ENCODE measurements at places on chromosomes 2 and 18.

DNA sequence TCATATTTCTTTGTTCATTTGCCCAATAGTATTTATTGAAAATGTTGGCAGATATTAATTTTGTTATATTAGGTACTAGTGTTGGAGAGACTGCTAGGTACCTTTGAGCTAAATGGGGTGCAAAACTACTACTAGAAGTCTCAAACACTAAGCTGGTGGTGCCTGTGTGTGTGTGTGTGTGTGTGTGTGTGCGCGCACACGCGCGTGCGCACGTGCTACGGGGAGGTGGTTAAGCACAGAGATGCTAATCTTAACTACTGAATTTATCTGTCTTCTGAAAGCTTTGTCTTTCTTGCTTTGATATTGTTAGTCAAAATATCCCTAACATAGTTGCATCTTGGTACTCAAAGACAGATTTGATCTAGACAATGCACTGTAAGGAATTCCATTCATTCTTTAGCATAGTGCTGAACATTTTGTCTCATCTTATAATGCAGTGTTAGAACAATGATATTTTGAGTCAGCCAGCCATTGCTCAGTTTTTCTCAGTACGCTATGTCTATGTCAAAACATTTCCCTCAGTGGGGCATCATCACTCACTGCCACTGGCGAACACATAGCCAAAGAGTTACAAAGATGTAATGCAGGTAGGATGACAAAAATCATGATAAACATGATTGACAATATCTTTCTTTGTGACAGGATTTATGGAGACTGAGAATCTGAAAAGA lies 396.0 kb upstream of the RGPD4 start:
- no peak for DNase-seq

GRCh38 chr18:12907258-12907925 lies 23.4 kb upstream of the PTPN2 start:
- peak; percentile 87 for DNase-seq

- DNase-seq: no peak
Measured at GRCh38 chr2:23484275-23484674, 99.3 kb downstream of the KLHL29 start.

GRCh38 chr2:233821709-233822100 lies 32.6 kb downstream of the HJURP start:
- DNase-seq: no peak

DNA sequence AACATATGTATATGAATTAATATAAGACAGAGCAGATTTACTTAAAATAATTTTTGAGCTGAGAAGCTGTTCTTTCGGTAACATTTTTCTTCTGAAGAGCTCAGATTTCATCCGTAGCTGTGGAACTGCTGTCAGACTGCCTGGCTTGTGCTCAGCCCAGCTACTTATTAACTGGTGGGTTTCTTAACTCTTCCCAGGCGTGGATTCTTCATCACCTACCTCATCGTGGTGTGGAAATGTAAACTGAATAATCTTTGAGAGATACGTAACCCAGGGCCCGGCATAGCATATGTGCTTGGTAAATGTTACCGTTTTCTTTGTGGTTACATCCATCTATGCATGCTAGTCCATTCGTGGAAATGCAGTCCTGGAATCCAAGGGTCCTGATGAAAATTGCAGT lies 145.0 kb downstream of the MCFD2 start:
- DNase-seq: peak; percentile 79

DNA sequence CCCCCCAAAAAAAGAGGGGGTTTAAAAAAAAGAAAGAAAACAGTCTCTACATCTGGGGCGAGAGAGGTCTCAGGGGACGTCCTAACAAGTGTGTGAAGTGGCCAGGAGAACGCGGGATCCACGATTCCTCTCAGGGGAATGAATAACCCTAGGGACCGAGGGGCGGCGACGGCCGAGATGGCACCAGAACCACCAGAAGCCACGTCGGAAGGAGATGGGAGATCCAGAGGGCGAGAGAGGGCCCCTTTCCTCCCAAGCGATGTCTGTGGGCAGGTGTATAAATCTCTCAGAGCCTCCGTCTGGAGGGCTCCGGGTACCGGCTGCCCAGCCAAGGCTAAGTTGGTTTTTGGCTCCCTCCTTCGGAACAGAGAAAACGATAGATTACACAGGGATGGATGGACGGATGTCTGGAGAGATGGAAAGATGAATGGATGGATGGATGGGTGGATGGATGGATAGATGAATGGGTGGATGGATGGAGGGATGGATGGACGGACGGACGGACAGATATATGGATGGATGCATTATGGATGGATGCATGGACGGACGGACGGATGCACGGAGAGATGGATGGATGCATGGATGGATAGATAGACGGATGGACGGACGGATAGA lies 1.7 kb downstream of the EPHA4 start:
- DNase-seq: no peak

GRCh38 chr2:38461470-38461869 lies 84.4 kb upstream of the ATL2 start:
- no peak for DNase-seq

GRCh38 chr2:218010984-218011652 lies 8.3 kb upstream of the TNS1 start:
- peak; percentile 40 for DNase-seq

DNA sequence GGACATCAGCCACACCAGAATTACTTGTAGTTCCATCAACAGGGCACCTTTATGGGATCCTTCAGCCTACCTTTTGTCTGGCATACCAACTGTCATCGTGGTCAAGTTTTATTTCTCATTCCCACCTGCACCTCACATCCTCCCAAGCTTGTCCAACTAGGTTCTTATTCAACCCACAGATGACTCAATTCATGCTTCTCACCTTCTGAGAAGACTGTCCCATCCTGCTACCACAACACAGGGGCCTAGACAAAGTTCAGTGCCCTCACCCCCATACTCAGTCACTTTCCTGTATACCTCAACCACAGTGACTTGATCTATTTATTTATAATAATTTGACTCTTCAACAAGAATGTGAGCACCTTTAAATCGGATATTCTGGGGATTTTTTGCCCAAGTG lies 114.4 kb upstream of the ACVR1C start:
- DNase-seq: no peak

DNA sequence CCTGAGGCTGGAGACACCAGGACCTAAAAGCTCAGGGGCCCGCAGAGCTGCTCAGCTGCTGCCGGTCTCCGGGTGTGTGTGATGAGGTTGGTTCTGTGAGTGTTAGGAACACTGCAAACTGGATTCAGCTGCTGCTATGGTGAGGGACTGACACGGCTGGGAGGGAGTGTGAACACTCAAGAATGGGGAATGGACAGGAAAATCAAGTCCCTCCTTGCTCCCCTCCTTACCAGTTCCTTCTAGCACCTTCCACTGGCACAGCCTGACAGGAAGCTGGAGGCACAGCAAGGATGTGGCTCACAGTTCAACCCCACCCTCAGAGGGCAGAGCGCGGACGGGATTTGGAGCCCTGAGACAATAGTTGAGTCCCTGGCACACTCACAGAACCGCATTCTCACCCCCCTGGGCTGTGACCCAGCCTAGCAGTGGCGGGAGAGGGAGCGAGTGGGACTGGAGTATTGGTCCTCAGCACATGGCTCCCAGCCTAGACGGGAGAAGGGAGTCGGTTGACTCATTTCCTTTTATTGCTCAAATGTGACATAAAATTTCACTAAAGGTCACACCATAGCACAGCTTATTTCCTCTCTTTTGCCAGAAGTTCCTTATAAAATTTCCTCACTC lies 42.5 kb downstream of the LRRC30 start:
- peak; percentile 62 for DNase-seq

DNA sequence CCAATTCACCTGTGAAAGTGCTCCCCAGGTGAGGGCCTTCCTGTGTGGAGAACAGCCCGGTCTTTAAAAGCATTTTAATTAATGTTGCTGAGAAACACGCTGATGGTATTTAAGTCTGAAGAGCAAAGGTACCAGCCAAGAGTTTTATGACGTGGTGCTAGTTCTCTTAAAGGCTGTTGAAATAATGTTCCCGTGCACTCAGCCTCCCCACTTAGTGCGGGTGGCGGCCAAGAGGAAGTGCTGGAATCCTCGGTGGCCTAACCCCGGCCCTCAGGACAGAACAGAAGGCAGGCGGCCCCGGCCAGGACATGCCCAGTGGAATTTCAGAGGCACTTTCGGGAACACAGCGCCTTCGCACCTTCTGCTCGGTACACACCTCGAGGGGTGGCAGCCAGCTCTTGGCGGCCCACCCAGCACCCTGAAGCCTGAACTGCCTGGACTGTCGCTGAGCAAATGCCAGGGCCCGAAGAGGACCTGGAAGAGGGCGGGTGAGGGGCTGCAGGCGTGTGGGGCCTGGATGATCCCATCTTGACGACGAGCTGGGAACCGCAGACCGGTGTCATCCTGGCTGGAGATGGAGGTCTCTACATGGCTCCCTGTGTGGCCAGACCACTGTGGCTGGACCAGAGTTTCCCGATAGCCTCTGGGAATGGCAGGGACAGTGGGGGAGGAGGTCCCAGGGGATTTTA lies 142.9 kb downstream of the ASB1 start:
- no peak for DNase-seq

GRCh38 chr2:18991177-18992168 lies 366.9 kb downstream of the OSR1 start:
- DNase-seq: peak; percentile 94

DNA sequence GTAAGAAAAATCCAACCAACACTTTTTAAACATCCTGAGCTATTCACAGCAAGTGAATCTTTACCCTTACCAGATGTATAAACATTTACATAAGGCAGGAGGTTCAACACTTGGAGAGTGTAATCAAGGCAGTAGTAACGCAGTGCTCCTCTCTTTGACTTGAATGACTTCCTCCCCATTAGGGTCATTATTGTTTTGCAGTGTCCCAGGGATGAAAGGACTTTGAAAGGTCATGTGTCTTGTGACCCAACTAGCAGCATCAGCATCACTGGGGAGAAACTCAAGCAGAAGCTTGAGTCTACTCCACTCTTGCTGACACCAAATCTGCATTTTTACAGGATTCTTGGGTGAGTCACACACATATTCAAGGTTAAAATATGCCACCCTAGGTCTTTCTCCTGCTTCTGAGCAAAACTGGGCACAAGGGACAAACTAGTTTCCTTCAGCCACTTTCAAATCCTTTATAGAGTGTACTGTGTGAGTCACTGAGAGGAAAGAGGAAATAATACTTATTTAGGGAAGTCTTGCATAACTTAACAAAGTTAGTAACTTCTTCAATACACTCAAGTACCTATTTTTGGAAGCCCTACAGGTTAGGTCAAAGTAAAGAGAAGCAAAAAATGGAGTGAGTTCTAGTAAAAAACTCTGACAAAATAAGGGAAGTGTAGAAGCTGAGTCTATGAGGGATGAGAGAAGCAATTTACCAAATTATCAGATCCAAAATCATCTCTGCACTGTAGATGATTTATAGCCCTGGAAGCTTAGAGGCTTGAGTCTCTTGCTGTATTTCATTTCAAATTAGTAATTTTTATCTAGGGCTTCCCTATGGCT lies 51.0 kb upstream of the EML4 start:
- peak; percentile 88 for DNase-seq

- no peak for DNase-seq
Measured at GRCh38 chr2:60693551-60693950, 62.5 kb upstream of the PAPOLG start.

- no peak for DNase-seq
Measured at GRCh38 chr2:48983551-48983950, 170.8 kb downstream of the FSHR start.

DNA sequence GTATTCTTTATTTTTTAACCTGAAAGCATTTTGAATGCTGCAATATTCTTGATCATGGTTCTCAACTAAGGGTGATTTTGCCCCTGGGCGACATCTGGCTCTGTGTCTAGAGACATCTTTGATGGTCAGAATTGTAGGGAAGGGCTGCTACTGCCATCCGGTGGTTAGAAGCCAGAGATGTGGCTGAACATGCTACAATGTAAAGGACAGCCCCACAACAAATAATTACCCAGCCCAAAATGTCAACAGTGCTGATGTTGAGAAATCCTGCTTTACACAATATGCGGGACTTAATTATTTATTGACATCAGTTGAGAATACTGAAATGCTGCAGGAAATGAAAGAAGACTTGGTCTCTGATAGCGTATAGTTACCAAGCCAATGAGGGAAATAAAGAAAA lies 37.5 kb upstream of the SERPINB2 start:
- peak; percentile 44 for DNase-seq

GRCh38 chr18:9150121-9150520 lies 13.5 kb downstream of the ANKRD12 start:
- no peak for DNase-seq

- DNase-seq: no peak
Measured at GRCh38 chr2:88127638-88127887, 299 bp downstream of the FABP1 start.

- DNase-seq: no peak
Measured at GRCh38 chr2:7665880-7666279, 748.7 kb downstream of the RNF144A start.

- DNase-seq: no peak
Measured at GRCh38 chr2:134183679-134184078, 70.2 kb upstream of the MGAT5 start.

DNA sequence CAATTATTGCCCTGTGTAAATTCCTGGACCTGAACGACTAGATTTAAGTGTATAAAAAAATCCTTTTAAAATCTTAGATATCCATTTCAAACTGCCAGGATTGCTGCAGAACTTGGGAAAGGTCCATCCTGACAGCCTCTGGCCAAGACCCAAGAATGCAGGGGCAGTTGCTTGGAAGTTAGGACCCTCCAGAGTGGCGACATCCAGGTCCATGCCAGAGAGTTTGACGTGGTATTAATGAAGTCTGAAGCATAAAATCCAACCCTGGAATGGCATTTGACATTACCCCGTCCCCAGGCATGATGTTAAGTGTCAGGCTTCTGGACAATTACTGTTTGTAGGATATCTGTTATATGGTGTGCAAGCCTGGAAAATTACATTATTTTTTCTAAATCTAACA lies 810.2 kb downstream of the CNTNAP5 start:
- no peak for DNase-seq

GRCh38 chr2:102253753-102254150 lies 57.6 kb upstream of the IL1RL1 start:
- DNase-seq: no peak

- DNase-seq: no peak
Measured at GRCh38 chr2:75077909-75078308, 119.5 kb downstream of the POLE4 start.

DNA sequence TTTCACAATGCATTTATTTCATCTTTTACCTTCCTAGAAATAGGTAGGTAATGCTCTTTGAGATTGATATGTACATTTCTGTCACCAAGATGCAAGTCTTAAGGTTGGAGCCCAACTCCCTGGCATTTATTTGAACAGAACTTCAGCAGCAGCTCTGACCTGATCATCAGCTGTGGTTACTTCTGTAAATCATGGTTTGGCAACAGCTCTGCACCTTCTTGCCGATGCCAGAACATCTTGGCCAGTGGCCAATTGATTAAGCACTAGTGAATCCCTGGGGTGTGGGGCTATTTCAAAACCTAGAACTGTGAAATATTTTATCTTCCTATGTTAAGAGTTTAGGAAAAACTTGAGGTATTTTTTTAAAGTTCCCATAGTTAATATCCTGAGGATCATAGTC lies 124.8 kb upstream of the NYAP2 start:
- peak; percentile 28 for DNase-seq

- no peak for DNase-seq
Measured at GRCh38 chr2:136156411-136156810, 38.5 kb upstream of the CXCR4 start.

- no peak for DNase-seq
Measured at GRCh38 chr2:234287650-234288049, 209.2 kb downstream of the ARL4C start.

- no peak for DNase-seq
Measured at GRCh38 chr2:65314801-65315441, 87.3 kb downstream of the ACTR2 start.

All from fibroblast of skin of scalp (primary cell).